Activated CD4-positive, alpha-beta T cell treated with anti-CD3 and anti-CD28 coated beads, Interleukin-2, amount 10 ng/mL, durations not matched to agents 24 days and 14 days (primary cell): ENCODE measurements at places on chromosomes 2 and 18. TPM values are rescaled to one million over a fixed set of nuclear protein-coding genes. Genes with fewer than 3 reads are reported as not detected.

DNA sequence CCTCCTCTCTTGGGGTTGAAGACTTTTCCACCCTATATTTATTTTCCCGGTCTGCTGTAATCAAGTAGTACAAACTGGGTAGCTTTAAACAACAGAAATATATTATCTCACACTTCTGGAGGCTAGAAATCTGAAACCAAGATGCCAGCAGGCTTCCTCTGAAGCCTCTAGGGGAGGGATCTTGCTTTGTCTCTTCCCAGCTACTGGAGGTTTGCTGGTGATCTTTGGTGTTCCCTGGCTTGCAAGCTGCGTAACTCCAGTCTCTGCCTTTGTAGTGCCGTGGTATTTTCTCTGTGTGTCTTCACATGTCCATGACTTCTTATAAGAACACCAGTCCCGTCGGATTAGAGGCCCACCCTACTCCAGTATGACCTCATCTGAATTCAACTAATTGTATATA, 44.4 kb downstream of the MYO3B start:
- H3K27me3 ChIP-seq = peaks cover 13% of the 10 kb centered on the region
- no peaks in the 10 kb centered on the region for H3K36me3 ChIP-seq
- H3K4me3 ChIP-seq = no peak overlapping the region
- H3K27ac ChIP-seq = no peak overlapping the region
- no peak for DNase-seq
- no peaks in the 10 kb centered on the region for H3K4me1 ChIP-seq

- no peak overlapping the region for H3K27ac ChIP-seq
- no peak for DNase-seq
- no peak overlapping the region for H3K4me3 ChIP-seq
- peaks cover 4% of the 10 kb centered on the region for H3K4me1 ChIP-seq
- no peaks in the 10 kb centered on the region for H3K27me3 ChIP-seq
Measured at GRCh38 chr2:202885190-202885589, 13.6 kb upstream of the ICA1L start.

- no peak for DNase-seq
- H3K4me1 ChIP-seq = peaks cover 2% of the 10 kb centered on the region
- H3K36me3 ChIP-seq = no peaks in the 10 kb centered on the region
- H3K27me3 ChIP-seq = no peaks in the 10 kb centered on the region
- no peak overlapping the region for H3K27ac ChIP-seq
Measured at GRCh38 chr2:195044801-195045200, 612.2 kb upstream of the SLC39A10 start.

GRCh38 chr2:37468170-37468569, 123.7 kb downstream of the QPCT start:
- DNase-seq = no peak
- no peak overlapping the region for H3K4me3 ChIP-seq
- H3K27ac ChIP-seq = no peak overlapping the region
- H3K27me3 ChIP-seq = peaks cover 27% of the 10 kb centered on the region

DNA sequence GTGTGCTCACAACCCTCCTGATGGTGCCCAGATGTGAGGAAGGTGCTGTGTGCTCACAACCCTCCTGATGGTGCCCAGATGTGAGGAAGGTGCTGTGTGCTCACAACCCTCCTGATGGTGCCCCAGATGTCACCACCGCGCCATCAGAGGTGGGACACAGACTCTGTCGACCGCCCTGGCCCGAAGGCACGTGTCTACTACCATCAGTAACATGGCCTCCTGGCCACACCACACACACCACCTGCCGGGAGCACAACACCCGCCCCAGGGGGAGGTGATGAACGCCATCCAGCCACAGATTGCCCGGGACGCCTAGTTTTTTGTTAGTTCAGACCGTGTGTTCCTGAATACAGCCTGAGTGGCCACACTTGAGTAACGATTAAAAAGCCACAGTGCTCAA, 24.5 kb downstream of the HDAC4 start:
- H3K4me3 ChIP-seq = no peak overlapping the region
- no peak overlapping the region for H3K27ac ChIP-seq
- no peaks in the 10 kb centered on the region for H3K27me3 ChIP-seq
- peaks cover 11% of the 10 kb centered on the region for H3K36me3 ChIP-seq
- DNase-seq = no peak

The CTAGE1 gene
- total RNA-seq = not detected in 2 replicates

The WNT10A gene
- 0.12 and 0.28 TPM in 2 replicates for total RNA-seq

- DNase-seq = peak; percentile 79
- H3K27ac ChIP-seq = peak overlapping the region; percentile 97
- H3K36me3 ChIP-seq = peaks cover 5% of the 10 kb centered on the region
- H3K4me3 ChIP-seq = peak overlapping the region; percentile 94
- H3K27me3 ChIP-seq = no peaks in the 10 kb centered on the region
Measured at GRCh38 chr2:84458551-84459017, 496 bp downstream of the SUCLG1 start.

The ONECUT2 gene
- not detected in 2 replicates for total RNA-seq

- no peaks in the 10 kb centered on the region for H3K27me3 ChIP-seq
- DNase-seq = no peak
- H3K4me3 ChIP-seq = no peak overlapping the region
- no peaks in the 10 kb centered on the region for H3K4me1 ChIP-seq
- no peaks in the 10 kb centered on the region for H3K36me3 ChIP-seq
Measured at GRCh38 chr2:23124214-23124750, 260.7 kb upstream of the KLHL29 start.

GRCh38 chr2:151306621-151307020, 17.2 kb upstream of the NMI start:
- no peak overlapping the region for H3K27ac ChIP-seq
- H3K27me3 ChIP-seq = peaks cover 24% of the 10 kb centered on the region
- no peaks in the 10 kb centered on the region for H3K36me3 ChIP-seq
- no peak for DNase-seq
- no peak overlapping the region for H3K4me3 ChIP-seq
- no peaks in the 10 kb centered on the region for H3K4me1 ChIP-seq

The PJVK gene
- total RNA-seq = 2.0 and 2.3 TPM in 2 replicates

DNA sequence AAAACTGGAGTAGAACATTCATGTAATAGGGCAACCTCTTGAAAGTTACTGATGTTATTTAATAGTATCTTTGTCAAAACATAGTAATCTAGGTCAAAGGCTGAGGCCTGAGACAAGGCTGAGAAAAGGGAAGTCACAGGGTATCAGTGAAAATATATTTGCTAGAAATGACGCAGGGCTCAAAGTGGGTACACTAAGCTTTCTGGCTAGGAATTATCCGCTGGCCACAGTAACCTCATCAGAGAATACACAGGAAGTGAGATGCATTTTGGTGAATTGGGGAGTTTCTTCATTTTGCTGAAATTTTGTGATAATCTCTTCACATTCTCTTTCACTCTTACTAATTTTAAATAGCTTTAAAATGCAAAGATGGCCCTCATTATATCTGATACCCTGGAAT, 206.8 kb downstream of the OTX1 start:
- no peaks in the 10 kb centered on the region for H3K27me3 ChIP-seq
- H3K36me3 ChIP-seq = no peaks in the 10 kb centered on the region
- no peak overlapping the region for H3K4me3 ChIP-seq
- peaks cover 1% of the 10 kb centered on the region for H3K4me1 ChIP-seq

DNA sequence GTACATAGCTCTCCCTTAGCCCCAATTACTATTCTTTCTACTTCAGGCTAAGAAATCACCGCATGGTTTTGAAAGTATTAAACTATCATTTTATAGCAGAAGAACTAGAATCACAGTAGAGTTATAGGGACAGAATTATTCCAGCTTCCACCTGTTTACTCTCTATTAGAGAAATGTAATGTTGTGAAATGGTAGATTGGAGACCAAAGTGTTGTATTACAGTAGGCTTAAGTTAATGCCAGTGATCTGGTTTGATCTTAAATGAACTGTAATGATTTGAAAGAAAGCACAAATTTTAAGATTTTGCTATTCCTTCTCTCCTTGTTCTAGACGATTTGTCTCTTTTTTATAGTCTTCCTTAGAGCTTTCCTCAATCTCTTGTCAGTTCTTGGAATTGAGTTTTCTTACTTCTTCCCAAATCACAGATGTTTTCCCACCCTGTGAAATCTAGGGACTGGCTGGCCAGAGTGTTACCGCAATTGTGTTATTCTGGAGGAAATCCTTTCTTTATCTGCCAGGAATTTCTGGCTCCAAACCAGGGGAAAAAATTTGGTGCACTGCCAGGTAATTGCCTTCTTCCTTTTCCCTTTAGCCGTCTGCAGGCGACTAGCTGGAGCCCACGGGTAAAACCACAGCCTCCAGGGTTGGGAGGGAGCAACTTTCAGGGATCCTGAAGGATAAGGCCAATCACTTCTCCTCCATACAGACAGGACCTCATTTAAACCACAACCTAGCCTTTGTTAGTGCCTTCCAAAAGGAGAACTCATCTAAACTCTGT, 51.7 kb downstream of the NOP58 start:
- H3K4me3 ChIP-seq = no peak overlapping the region
- H3K27me3 ChIP-seq = no peaks in the 10 kb centered on the region
- H3K27ac ChIP-seq = no peak overlapping the region
- no peak for DNase-seq
- H3K4me1 ChIP-seq = no peaks in the 10 kb centered on the region
- H3K36me3 ChIP-seq = peaks cover 4% of the 10 kb centered on the region

The C18orf32 gene
- total RNA-seq = 20.4 and 26.1 TPM in 2 replicates

GRCh38 chr2:127737892-127738291, 36.6 kb downstream of the SFT2D3 start:
- peaks cover 22% of the 10 kb centered on the region for H3K4me1 ChIP-seq
- no peak overlapping the region for H3K4me3 ChIP-seq
- peaks cover 44% of the 10 kb centered on the region for H3K36me3 ChIP-seq

- H3K27me3 ChIP-seq = peaks cover 8% of the 10 kb centered on the region
- H3K36me3 ChIP-seq = no peaks in the 10 kb centered on the region
- DNase-seq = no peak
- no peak overlapping the region for H3K27ac ChIP-seq
Measured at GRCh38 chr2:131590896-131591295, 63.2 kb downstream of the CCDC74A start.

- no peaks in the 10 kb centered on the region for H3K36me3 ChIP-seq
- no peaks in the 10 kb centered on the region for H3K4me1 ChIP-seq
- no peak for DNase-seq
- H3K4me3 ChIP-seq = no peak overlapping the region
- peaks cover under 1% of the 10 kb centered on the region for H3K27me3 ChIP-seq
- H3K27ac ChIP-seq = no peak overlapping the region
Measured at GRCh38 chr2:218081063-218081462, 12.0 kb downstream of the RUFY4 start.

- no peak overlapping the region for H3K27ac ChIP-seq
- peaks cover 6% of the 10 kb centered on the region for H3K27me3 ChIP-seq
- H3K4me3 ChIP-seq = no peak overlapping the region
- no peaks in the 10 kb centered on the region for H3K36me3 ChIP-seq
- H3K4me1 ChIP-seq = peaks cover 18% of the 10 kb centered on the region
- DNase-seq = no peak
Measured at GRCh38 chr2:65548576-65549256, 116.3 kb upstream of the SPRED2 start.

DNA sequence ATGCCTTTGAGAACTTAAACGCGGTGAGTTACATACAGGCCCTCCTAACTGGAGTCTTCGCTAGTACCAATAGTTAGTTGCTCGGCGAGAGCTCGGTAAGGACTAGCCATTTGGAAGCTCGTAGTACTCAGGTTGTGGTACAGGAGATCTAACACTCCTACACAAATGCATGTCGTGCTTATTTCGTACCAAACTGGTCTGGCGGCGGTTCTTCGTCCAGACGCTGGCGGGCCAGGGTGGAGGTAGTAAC, 346 bp upstream of the VRK2 start:
- no peak for DNase-seq
- H3K36me3 ChIP-seq = peaks cover 7% of the 10 kb centered on the region
- H3K27ac ChIP-seq = peak overlapping the region; percentile 95
- peak overlapping the region; percentile 92 for H3K4me3 ChIP-seq
- peaks cover 41% of the 10 kb centered on the region for H3K4me1 ChIP-seq

GRCh38 chr2:242015108-242016065, 145.9 kb downstream of the RTP5 start:
- peaks cover 11% of the 10 kb centered on the region for H3K4me1 ChIP-seq
- H3K4me3 ChIP-seq = no peak overlapping the region
- DNase-seq = no peak
- H3K27me3 ChIP-seq = peaks cover 12% of the 10 kb centered on the region
- no peaks in the 10 kb centered on the region for H3K36me3 ChIP-seq
- H3K27ac ChIP-seq = no peak overlapping the region

The WDR7 gene
- total RNA-seq = 20.8 and 26.0 TPM in 2 replicates

DNA sequence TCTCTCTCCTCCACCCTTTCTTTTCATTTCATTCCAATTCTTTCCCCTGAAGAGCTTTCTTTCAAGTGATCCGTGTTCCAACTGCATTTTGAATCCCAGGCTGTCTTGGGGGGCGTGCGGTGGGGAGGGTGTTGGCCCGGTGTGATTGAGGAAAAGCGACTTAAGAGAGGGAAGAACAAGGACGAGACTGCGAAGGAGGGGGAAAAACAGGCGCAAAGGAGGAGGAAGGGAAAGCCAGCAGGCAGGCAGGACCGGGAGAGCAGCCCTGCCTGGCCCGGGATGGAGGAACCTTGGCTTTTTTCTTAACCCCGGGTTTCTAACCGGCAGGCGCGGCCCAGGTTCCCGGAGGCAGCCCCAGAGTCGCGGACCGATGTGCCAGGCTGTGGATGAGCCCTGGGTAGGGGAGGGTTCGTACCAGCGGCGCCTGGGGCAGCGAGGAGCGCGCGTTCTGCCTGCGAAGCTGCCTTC, 1.3 kb downstream of the ADCYAP1 start:
- H3K36me3 ChIP-seq = peaks cover 8% of the 10 kb centered on the region
- peaks cover 70% of the 10 kb centered on the region for H3K27me3 ChIP-seq
- H3K27ac ChIP-seq = peak overlapping the region; percentile 29
- DNase-seq = no peak
- H3K4me1 ChIP-seq = peaks cover 9% of the 10 kb centered on the region

DNA sequence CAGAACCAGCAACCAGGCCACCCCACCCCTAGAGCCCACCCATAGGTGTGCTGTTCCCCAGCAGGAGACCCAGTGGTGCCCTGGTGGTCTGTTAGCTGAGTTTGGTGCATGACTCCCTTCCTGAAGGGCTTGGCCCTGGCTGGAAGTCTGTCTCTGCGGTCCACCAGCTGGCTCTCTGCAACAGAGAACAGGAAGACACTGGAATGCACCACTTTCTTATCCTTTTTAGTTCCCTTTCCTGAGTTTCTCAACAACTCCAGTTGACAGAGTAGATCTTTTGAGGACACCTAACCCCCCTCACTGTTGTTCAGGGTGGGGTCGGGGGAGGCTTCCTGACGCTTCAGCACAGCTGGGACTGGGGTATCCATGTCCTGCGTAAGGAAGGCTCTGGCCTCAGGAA, 11.9 kb upstream of the RPL37A start:
- H3K36me3 ChIP-seq = peaks cover 10% of the 10 kb centered on the region
- DNase-seq = no peak
- H3K4me3 ChIP-seq = no peak overlapping the region
- no peak overlapping the region for H3K27ac ChIP-seq
- H3K27me3 ChIP-seq = no peaks in the 10 kb centered on the region

The GKN1 gene
- not detected in 2 replicates for total RNA-seq

The CRYBA2 gene
- not detected in 2 replicates for total RNA-seq

GRCh38 chr2:64101141-64101591, 43.1 kb downstream of the PELI1 start:
- peaks cover 65% of the 10 kb centered on the region for H3K36me3 ChIP-seq
- peak overlapping the region; percentile 18 for H3K4me3 ChIP-seq

The RPS27A gene
- total RNA-seq = 1,064 and 1,070 TPM in 2 replicates

The STARD6 gene
- not detected in 2 replicates for total RNA-seq

The MARCO gene
- total RNA-seq = not detected in 2 replicates

GRCh38 chr2:76210551-76210950, 499.8 kb upstream of the GCFC2 start:
- no peaks in the 10 kb centered on the region for H3K36me3 ChIP-seq
- H3K4me1 ChIP-seq = no peaks in the 10 kb centered on the region
